ENCODE measurements at places on chromosomes 6 and 20.

GRCh38 chr6:36460916-36461315 is 18.1 kb downstream of the KCTD20 start:
- no peak for DNase-seq

GRCh38 chr6:126531286-126531685 is 191.4 kb downstream of the CENPW start:
- no peak for DNase-seq

DNA sequence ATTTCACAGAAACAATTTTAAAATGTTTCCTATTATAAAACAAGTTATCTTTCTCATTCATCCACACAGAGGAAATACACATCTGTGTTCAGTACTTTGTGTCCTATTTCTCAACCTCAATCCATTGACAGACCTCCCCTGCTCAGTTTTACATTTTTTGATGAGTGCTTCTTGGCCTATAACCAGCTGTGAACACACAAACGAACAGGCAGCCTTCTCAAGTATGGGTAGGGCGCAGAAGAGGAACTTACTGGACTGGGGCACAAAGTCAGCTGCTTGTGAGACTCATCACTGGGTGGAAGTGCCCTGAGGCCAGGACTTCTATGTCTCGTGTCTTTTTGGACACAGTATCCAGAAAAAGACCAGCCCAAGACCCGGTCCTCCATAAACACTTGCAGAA is 2.8 kb downstream of the RPS6KA2 start:
- DNase-seq: no peak

DNA sequence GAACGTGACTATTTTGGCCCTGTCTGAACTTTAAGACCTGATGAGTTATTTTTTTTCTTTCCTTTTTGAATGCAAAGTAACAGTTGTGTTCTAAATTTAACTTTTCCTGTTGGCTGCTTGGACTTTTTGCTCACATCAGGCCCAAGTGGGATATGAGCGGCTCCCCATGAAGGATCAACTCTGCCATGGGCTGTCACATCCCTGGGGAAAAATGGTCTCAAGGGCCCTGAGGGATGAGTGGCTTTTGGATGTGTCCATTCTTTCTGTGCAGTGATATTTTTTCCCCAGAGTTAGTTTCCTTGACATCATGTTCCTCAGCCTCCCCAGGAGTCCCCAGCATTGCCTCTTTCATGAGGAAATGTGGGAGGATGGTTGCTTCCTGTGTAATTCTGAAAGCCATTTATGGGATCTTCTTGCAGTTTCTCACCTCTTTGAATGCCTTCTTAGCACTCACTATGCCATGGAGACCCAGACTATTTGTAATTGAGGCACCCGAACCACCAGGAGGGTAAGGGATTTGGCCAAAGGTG is 92.5 kb downstream of the SLC24A3 start:
- DNase-seq: no peak

DNA sequence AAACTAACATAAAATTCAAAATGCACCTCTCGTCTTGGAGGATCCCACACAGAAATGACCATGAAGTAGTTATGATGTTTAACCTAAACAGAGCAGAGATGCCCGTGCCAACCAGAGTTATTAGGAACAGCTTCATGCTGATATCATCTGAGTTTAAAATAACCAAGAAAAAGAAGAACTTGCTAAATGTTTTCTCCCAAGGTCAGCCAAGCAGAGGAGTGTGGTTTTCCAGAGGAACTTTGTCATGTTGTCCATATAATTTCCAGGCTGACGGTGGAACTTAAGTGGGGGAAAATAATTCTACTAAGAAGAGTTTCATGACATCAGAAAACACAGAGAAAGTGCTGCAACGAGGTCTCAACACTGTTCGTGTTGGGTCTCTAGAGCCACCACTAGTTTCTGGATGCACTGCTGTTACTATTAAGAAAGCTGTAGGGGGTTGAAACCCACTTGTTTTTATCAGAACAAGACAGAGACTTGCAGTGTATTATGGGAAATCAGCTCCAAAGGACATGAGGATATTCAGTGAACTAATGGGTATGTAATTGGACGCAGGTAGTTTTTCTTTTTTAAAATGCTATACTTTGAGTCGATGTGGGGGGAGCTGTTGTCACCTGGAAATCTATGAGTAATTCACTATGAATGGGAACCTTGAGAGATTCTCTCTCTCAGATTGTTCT is 5.2 kb downstream of the AGPAT4 start:
- DNase-seq: no peak

DNA sequence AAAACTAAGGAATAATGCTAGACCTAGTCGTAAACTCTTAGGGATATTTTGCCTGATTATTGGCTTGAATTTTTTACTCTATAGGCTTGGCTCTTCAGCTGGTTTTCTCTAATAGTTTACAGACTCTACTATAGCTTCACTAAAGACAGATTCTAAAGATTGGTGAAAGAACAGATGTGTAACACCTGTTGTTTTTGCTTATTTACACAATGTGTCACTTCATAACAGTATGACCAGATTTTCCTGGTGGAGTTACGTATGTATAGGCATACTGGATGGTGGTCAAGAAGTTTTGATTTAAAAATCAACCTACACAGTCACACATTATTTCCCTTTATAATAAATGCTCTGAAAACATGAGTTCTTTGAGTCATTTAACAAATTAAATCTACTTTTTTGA is 4.8 kb downstream of the COL19A1 start:
- DNase-seq: no peak

- peak; percentile 65 for DNase-seq
These were observed 27.5 kb upstream of the ZBTB22 start for GRCh38 chr6:33344701-33345697.

DNA sequence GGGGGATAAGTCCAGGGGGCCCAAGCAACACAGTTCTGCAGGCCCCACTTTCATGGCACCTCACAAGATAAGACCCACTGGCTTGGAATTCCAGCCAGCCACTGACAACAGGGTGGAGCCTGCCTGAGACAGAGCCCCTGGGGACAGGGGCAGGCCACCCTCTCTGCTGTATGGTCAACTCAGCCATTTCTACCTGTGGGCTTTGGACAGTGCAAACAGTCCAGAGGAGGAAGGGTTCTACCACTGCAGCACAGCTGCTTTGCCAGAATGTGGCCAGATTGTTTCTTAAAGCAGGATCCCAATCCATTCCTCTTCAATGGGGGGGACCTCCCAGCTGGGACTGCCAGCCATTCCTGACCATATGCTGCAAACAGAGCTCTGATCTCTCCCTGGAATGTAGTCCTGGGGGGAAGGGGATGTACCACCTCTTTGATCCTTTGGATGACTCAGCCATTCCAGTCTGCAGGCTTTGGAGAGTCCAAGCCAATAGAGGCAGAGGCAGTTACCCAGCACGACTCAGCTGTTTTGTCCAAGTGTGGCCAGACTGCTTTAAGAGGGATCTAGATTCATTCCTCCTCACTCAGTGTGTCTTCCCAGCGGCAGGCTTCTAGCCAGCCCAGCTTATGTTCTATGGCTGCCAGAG is 842.2 kb downstream of the EPHA7 start:
- DNase-seq: no peak

DNA sequence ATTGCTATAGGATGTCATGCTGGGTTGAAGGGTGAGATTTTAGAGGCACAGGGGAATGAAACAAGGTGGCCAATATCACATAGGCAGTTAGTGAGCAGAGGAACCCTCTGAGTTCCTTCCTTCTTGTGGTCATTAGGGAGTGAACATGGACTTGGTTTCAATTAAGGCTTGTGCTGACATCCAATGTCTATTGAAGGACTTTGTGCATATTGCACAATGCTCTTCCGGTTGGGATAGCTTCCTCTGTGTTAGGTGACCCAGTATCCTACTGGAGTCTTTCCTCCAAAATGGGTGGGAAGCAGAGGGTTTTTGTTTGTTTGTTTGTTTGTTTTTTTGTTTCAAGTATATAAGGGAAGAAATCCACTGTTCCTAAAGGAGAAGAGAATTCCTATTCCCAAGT is 98.5 kb downstream of the HDGFL1 start:
- DNase-seq: no peak

DNA sequence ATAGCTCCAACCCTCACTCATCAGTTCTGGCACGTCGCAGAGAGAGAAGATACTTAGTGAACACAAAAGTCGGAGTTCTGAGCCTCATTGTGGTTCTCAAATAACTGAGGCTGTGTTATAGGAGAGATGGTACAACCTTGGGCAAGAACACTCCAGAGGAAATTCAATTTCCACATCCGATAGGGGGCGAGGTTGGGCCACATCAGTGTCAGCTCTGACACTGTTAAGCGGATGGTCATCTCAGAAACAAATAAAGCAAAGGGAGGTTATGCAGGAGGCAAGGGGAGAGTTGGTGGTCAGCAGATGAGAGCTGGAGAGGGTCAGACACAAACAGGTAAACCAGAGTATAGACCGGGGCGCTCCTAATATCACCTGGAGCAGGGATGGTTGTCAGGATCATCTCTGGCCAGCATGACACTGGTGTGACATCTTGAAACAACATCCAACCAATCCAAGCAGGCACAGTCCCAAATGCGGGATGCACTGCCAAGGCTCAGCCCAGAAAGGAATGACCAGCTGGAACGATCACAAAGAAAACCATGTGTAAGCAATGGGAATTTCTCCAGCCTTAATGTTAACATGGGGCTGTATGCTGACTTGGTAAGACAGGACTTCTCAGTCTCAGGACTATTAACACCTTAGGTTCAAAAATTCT is 331.8 kb downstream of the HACE1 start:
- no peak for DNase-seq

DNA sequence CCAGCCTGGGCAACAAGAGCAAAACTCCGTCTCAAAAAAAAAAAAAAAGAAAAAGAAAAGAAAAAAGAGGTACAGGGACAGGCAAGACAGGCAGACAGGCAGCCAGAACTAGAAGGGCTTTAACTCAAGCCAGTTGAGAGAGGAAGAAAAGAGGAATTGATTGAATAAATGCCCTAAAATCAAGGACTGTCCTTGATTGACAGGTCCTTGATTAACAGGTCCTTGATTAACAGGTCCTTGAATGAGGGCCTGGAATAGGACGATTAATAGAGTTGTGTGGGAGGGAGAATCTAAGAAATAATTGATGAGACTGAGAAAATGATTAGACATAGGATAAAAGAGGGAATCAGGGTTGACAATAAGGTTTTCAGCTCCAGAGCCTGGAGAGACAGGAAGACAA is 36.1 kb downstream of the ZC2HC1B start:
- DNase-seq: no peak

DNA sequence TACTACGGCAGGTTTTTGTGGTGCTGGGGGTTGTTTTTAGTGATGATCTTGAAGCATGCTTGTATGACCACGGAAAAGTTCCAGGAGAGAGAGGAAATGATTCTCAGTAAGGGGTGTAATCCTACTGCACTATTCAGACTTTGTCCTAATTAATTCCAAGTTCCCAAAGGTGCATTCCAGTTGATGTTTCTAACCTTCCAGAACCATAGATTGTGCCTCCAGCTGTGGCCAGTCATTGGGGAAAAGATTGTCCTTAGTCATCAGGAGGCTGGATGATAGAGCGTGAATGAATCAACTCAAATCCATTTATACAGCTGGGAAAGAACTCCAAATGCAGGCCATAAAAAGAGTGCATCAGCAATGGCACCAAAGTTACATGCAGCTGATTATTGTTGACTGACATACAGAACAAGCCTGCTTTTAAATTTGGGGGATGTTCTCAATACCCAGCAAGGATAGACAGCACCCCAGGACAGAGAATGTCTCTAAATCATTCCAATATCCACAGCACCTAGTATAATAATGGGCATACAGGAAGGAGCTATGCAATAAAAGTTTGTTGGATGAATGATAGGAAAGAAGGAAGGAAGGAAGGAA is 27.8 kb upstream of the PKHD1 start:
- DNase-seq: no peak

GRCh38 chr6:42783876-42784642 is 2.2 kb downstream of the BICRAL start:
- no peak for DNase-seq

- DNase-seq: no peak
These were observed 107.6 kb upstream of the MCHR2 start for GRCh38 chr6:100101644-100102043.

- no peak for DNase-seq
These were observed 14.4 kb downstream of the TAB2 start for GRCh38 chr6:149331871-149332270.

DNA sequence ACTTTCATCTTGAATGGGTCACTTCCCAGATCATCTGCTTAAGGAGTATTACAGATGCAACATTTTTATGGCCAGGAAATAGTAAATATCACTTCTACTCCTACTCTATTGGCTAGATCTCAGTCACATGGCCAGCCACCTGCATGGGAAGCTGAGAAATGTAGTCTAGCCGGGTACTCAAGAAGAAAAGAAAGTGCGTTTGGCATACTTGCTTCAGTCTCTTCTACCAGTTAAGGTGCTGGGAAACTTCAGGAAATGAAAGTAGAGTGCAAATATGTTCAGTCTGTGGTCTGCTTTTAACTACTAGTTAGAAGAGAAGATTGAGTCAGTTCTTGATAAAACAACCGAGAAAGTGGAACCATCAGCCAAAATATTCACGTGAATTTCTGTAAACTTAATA is 129.2 kb downstream of the PDSS2 start:
- no peak for DNase-seq

GRCh38 chr6:87180105-87180728 is 24.9 kb downstream of the ZNF292 start:
- no peak for DNase-seq

DNA sequence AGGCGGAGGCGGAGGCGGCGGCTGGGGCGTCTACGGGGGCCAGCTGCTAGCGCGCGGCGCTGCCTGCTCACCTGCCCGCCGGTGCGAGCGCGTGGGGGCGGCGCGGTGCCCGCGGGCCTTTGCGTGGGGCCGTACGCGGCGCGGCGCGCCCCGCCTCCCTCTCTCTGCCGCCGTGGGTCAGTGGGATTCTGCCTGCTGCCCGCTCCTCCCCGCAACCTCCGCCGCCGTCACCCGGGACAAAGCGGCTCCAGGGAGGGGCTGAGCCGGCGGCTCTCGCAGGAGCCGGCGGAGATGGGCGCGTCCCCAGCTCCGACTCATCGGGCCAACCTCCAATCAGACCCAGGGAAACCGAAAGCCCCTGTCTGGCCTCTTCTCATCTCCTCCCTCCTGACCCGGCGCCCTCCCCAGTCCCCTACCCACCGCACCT is at the start of gene RCAN2:
Gene RCAN2 (minus strand): TSS at position 249 of the 427 bp plus-strand sequence.
- no peak for DNase-seq

GRCh38 chr6:15533379-15534026 is 129.3 kb downstream of the DTNBP1 start:
- DNase-seq: no peak

- DNase-seq: no peak
These were observed 54.9 kb downstream of the UBR2 start for GRCh38 chr6:42618686-42619085.

GRCh38 chr6:32167761-32168262 is 3.4 kb downstream of the EGFL8 start:
- no peak for DNase-seq

DNA sequence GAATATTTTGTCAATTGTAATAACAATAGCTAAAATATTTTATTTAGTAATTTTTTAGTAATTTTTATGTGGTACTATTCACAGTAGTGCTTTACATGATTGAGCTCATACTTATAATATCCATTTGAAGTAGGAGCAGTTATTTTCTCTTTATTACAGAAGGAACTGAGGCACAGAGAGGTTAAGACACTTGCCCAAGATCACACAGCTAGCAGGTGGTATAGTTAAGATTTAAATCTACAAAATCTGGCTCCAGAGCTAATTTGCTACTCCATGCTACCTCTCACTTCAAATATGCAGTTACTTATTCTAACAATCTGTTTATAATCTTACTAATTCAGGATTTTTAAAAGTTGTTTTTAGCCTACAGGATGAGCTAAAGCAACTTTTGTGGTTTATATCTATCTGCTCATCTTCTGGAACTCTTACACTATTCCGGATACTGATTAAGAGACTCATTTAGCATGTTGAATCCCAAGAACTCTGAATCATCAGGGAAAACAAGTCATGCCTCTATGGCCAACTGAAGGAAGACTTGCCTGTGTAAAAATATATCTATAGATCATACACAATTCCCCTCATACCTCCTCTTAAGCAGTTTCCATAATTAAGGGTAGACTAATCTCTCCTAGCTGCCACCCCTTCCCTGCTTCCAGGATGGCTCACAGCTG is 324.2 kb downstream of the UBE3D start:
- no peak for DNase-seq
